Upper lobe of left lung (tissue), 6 donors: ENCODE measurements at places on chromosomes 11 and 22. TPM values are rescaled to one million over a fixed set of nuclear protein-coding genes. Genes with fewer than 3 reads are reported as not detected.

Gene PRR33
- not detected for total RNA-seq

Gene OSBP2
- 4.5 TPM for total RNA-seq

Gene ACRV1
- total RNA-seq: not detected

Gene MED17
- total RNA-seq: 22.3 TPM

Gene OR51B4
- total RNA-seq: not detected

Gene OR51M1
- total RNA-seq: not detected

GRCh38 chr11:123386796-123387510 is 43.1 kb upstream of the GRAMD1B start:
- DNase-seq: no peak

- no peak for DNase-seq
Observed at GRCh38 chr11:33064033-33064825, 24.9 kb downstream of the TCP11L1 start.

DNA sequence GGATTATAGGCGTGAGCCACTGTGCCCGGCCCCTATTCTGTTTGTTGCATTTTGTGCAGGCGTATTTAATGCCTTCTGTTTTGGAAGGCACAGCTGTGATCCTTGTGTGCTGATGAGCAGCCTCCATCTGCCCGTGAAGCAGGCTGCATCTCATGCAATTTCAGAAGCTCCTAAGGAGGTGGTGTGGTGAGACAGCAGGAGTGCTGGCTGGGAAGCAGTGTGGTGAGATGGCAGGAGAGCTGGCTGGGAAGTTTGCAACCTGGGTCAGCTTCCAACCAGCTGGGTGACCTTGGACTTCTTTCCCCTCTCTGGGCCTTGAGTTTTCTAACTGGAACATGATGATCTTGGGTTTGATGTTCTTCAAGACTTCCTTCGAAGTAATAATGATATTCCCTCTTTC is 525.1 kb downstream of the TBC1D22A start:
- no peak for DNase-seq

DNA sequence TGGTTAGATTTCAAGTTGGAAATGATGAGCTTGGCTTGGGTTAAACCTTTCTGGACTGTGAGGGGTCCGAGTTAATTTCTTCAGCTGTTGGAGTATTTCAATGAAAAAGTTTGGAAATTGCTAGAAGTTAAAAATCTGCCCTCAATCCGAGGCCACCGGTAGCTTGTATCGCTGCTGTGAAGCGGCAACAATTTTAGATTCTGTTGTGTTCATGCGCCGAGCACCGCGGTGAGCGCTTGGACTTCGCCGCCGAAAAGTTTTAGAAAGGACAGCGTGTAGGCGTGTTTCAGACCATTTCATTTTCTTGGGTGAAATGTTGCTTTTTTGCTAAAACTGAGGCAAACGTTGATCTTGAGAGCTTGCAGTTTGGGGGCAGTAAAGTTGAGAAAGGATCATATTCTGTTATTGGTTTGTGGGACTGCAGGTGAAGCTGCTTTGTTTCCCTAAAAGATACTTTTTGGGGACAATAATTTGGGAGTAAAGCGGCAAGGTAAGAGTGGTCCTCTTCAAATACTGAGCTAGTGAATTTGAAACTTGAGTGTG is 928 bp downstream of the FBXO7 start:
- peak; percentile 44 for DNase-seq

- DNase-seq: no peak
Observed at GRCh38 chr11:11069841-11070835, 212.3 kb upstream of the ZBED5 start.

DNA sequence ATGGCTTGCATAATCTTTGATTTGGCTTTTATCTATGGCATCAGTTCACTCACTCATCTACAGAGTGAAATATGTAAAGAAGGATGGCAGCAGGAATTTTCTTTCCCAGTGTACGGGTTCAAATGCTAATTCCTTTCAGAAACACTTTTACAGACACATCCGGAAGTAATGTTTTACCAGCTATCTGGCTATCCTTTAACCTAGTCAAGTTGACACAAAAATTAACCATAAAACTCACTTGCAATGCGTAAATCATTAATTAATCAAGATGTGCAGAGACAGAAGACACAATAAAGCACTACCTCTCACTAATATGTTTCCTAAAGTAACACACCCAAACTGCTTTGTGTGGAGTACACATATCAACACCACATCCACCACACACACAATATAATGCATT is 378.9 kb upstream of the ANO3 start:
- DNase-seq: no peak

- peak; percentile 54 for DNase-seq
Observed at GRCh38 chr11:64449381-64450167, 90.6 kb downstream of the RPS6KA4 start.

GRCh38 chr11:131816051-131816450 is 445.6 kb downstream of the NTM start:
- no peak for DNase-seq

- DNase-seq: no peak
Observed at GRCh38 chr11:46697303-46697702, 3.1 kb downstream of the ARHGAP1 start.

DNA sequence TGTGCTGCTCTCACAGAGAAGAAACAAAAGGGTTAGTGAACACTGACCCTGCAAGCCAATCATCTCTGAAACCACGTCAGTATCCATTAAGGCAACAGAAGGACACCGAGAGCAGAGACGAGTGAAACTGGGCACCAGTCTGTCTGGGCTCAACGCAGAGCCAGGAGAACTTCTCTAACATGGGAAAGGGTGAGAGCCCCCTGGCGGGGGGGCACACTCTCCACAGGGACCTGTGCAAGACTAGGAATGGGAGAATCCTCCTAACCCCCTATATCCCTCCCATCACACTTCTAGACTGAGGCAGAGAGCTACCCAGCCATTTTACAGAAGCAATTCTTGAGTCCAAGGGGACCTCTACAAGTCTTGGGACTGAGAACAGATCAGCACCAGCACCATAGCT is 285.8 kb downstream of the SOX6 start:
- DNase-seq: no peak

DNA sequence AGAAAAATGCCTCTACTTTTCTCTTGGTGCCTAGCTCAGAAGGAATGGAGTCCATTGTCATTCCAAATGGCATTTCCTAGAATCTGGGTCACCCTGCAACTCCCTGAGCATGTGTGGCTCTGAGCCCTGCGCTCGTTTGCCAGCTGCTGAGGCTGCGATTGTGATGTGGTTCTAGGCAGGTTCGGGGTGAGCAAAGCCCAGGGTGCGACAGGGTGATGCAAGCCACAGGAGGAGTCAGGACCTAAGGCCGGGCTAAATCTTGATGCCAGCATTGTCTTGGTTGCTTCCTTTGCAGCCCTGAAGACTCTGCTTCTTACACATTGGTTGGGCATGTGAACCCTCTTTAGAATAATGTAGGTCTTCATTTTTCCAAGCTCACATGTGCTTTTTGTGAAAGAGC is 131.0 kb downstream of the MORC2 start:
- no peak for DNase-seq

DNA sequence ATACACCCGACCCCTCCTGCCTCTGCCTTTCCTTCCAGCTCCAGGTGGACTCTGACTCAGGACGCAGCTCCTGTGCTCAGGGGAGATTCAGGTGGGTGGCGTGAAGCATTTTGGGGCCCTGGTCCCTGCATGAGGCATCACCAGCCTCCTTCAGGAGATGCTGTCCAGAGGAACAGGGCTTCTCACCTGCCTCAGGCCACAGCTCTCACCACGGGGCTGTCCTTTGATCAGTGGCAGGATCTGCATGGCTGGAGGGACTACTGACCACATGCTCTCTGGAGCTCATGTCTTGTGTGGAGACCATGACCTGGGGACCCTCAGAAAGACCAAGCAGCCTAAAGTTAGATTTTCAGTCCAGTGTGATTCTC is 58.8 kb downstream of the GGTLC2 start:
- peak; percentile 13 for DNase-seq

DNA sequence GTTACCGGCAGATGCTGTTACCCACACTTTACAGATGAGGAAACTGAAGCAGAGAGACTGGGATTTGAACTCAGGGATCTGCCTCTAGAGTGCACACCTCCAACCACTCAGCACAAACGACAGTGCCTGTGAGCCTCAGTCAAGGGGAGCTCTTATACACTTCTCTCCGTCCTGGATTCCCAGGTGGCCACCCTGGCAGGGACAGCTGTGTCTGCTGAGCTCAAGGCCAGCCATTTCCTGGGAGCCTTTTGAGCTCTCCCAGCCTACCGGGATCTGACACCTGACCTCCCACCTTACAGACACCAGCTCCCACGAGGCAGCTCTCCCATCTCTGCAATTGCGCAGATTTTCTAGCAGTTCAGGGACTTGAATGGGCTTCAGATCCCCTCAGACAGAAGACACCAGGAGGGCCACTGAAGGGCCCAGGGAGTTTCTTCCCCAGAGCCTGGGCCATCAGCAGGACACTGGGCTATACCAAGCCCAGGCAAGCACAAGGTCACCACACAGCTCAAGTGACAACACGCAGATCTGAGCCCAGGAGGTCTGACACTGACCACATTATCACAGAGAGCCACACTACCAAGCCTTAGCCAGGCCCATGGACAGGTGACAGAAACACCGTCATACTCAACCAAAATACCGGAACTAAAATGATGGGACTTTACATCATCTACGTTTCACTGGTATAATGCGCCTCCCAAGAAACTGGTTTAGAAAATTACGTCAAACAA is 17.1 kb downstream of the PDGFB start:
- no peak for DNase-seq

GRCh38 chr11:30560206-30561106 is 25.7 kb downstream of the MPPED2 start:
- no peak for DNase-seq

GRCh38 chr11:65215441-65216076 is 33.8 kb downstream of the CAPN1 start:
- no peak for DNase-seq

- no peak for DNase-seq
Observed at GRCh38 chr11:110947096-110947495, 234.9 kb upstream of the ARHGAP20 start.

DNA sequence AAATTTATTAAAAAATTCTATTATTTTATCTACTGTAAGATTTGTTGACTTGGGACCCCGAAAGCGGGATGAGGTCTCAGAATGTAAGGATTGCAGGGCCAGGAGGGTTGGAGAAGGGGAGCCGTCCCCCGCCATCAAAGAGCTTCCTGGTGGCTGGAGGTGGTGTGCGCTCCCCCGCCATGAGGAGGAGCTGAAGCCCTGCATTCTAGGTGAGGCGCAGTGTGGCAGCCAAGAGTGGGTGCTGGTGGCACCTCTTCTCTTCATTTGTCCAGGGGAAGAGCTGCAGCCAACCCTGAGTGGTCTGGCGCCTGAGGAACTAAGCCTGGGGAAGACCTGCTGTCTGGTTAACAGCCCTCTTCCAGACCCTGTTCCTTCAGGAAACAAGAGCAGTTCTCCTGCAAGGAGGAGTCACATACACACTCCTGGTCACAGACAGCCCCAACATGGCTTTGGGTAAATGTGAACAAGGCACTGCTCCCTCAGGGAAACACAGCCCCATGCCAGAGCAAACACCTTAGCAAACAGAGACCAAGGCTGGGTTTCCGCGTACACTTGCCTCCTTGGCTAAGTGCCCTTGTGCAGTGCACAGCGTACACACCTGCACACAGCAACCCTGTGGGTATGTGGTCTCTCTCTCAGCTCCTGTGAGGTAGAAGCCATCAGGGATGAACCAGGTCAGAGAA is 17.3 kb downstream of the RTN4RL2 start:
- DNase-seq: no peak

DNA sequence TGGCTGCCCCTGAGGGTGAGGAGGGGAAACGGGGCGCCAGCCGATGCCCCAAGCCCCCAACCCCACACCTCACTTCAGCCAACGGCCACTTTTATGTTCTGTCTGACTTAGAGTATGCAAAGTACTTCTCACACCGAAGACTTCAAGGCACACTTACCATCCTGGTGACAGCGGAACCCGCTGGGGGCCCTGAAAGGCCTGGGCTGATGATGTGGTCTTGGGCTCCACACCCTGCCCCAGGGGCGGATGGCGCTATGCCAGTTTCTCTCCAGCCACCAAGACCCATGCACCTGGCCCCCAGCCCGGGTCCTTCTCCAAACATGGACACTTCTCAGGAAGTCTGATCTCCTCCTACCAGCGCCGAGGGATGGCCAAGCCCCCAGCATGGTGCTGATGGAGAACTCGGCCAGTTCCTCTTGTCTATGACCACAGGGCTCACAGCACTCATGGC is 175.4 kb downstream of the CTTN start:
- DNase-seq: no peak

GRCh38 chr11:77602381-77603088 is 12.8 kb downstream of the AQP11 start:
- DNase-seq: no peak

DNA sequence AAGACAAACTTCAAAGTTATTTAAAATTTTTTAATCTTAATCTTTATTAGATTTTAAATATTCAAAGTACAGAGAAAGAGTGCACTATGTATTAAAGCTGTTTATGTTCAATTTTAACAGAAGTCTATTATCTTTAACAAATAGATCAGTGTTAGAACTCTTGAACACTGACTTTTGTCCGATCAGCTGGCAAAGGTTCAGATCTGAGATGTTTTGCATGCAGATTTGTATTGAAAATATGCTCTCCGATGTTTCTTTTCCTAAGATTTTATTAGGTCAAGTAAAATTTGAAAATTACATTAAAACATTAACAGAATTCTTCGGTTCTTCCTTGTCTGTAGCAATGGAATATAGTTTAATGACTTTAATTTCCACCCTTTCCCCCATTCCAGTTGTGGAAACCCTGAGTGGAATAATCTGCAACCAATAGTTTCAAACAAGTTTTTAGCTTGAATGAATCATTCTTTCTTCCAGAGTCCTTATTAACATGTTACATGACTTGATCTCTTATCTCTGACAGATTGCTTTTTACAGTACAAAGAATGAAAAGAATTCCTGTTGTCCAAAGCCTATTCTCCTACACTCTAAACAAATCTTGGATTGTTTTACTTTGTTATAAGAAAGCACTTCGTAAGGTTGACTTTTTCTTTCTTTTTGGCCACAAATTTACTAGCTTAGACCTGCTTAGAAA is 11.4 kb upstream of the TCP11L1 start:
- no peak for DNase-seq

DNA sequence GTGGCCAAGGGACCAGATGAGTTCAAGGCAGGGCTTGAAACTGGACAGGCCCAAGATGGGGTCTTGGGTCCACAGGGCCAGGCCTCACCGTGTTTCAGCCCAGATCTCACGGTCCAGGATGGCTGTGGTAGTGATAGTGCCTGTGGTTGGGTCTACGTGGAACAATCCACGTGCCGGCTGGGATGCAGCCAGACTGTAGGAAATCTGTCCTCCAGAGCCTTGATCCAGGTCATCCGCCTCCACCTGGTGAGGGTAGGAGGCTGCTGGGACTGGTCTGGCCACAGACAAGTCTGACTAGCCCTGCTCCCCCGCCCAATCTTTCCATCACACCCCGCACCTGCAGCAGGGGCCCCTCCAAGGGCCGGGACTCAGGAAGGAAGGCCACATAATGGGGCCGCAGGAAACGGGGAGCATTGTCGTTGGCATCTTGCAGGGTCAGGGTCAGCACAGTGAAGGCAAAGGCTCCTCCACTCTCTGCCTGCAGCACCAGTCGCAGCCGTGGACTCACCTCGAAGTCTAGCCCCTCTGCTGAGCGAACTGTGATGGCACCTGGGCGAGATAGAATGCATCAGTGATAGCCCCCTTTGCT is 6.7 kb upstream of the TPP1 start:
- DNase-seq: peak; percentile 41
